ENCODE measurements at places on chromosomes 5 and 9.
A peak's percentile ranks its signal among the peaks of the same experiment; 100 is the strongest.

DNA sequence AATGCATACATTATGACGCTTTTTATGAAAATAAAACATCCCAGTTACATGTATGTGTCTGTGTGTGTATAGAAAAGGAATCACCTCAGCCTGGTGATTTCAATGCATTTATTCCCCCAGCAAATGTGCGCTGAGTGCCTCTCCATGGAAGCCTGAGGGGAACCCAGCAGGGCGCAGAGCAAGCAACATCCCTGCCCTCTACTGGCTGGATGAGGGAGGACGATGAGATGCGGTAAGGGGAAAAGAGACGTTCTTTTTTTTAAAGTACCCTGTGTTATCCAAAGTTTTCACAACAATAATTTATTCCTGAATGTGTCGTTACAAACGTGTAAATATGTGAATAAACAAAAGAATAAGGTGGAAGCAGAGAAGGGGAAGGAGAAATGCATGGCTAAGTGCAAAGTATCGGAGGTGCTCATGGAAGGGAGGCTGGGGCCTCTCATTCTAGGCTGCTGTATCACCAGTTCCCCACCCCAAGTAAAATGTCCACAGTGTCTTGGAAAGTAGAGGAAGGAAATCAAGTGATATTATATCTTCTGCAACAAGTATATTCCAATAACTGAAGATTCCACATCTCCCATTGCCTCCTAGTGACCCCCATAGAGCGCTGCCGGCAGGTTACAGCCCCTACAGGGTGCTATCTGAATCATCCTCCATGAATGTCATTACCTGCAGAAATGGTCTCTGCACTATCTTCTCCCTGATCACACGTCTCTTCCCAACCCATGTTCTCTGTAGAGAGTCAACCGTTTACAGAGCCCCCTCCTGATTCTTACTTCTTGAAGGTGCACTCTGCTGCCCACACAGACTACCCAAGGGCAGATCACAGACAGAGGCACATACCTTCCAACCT is 13.0 kb upstream of the ABLIM3 start:
- no peak for DNase-seq

DNA sequence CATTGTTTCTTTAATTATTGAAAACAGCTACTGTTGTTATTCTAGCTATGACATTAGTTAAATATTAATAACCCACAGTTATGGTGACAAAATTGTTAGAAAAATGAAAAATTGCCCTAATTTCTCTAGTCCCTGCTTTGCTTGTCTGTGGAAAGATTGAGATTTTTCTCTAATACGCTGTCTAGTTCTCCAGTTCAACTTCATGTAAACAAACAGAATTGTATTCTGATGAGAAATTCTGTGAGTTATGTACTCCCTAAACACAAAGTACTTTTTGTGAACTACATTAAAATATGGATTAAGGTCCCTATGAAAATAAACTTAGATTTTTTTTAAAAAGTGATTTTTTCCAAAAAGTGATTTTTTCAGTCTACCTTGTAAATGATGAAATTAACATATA is 8.7 kb downstream of the SLF1 start:
- DNase-seq, result no peak

- no peak for DNase-seq
Measured at GRCh38 chr5:108046955-108047670, 334.8 kb downstream of the FBXL17 start.

GRCh38 chr5:128674837-128675446 is 136.9 kb upstream of the FBN2 start:
- DNase-seq, result no peak

- no peak for DNase-seq
Measured at GRCh38 chr5:86029308-86029707, 588.4 kb upstream of the COX7C start.

GRCh38 chr5:93154535-93154934 is 426.5 kb downstream of the NR2F1-AS1 start:
- DNase-seq, result no peak

DNA sequence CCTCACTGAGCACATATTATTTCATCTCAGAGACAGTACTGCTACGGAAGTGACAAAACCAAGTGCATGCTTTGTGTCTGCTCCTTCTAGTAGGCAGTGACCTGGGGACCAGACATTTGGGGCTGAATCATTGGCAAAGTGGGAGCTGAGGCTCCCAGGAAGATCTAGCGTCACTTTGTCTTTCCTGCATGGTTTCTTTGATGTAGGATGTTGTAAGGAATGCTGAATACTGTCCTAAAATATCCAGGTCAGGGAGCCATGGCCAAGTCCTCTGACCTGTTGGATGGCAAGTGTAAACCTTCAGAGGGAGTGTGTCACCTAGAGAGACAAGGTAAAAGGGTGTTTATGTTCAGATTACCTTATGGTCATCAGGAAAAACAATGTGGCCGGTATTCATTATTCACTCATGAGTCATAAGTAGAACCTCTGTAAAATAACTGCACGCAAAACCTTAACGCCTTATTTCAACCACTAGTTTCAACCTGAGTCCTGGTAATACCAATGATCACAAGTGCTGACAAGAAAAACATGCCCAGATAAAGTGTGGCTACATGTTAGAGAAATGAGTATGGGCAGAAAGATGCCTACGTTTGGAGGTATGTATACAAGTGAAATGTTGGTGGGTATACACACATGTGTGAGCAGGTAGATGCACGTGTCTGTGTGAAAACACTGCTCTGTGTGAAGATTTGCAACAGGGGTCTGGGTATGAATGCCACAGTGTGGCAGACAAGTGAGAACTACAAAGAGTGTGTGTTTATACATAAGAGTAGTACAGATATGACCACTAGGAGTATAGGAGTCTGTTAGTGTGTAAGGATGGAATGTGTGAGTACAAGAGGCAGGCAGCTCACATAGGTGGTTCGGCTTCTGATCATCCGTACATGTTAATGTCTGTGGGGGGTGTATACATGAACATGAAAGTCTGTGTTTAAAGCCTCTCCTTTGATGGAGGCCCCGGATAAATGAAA is 263.9 kb downstream of the SPOCK1 start:
- no peak for DNase-seq

GRCh38 chr5:94698197-94698596 is 79.7 kb downstream of the SLF1 start:
- DNase-seq, result no peak

- DNase-seq, result no peak
Measured at GRCh38 chr5:111834926-111835599, 78.1 kb upstream of the NREP start.

- DNase-seq, result no peak
Measured at GRCh38 chr9:8417341-8417740, 617.8 kb upstream of the DMAC1 start.

- no peak for DNase-seq
Measured at GRCh38 chr5:145484158-145484557, 351.0 kb downstream of the PRELID2 start.

- DNase-seq, result no peak
Measured at GRCh38 chr5:103744159-103744558, 181.6 kb upstream of the NUDT12 start.

DNA sequence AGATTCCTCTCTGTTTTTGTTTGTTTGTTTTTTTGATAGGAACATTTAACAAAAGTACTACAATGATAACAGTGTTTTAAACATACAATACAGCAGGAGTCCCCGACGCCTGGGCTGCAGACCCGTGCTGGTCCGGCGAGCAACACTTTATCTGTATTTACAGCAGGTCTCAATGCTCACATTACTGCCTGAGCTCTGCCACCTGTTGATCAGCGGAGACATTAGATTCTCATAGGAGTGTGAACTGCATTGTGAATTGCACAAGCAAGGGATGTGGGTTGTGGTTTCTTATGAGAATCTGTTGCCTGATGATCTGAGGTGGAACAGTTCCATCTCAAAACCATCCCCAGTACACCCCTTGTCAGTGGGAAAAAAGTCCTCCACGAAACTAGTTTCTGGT is 1068.5 kb upstream of the CDH10 start:
- DNase-seq, result no peak

GRCh38 chr9:136926154-136926704 is 18.3 kb downstream of the FBXW5 start:
- DNase-seq, result no peak

DNA sequence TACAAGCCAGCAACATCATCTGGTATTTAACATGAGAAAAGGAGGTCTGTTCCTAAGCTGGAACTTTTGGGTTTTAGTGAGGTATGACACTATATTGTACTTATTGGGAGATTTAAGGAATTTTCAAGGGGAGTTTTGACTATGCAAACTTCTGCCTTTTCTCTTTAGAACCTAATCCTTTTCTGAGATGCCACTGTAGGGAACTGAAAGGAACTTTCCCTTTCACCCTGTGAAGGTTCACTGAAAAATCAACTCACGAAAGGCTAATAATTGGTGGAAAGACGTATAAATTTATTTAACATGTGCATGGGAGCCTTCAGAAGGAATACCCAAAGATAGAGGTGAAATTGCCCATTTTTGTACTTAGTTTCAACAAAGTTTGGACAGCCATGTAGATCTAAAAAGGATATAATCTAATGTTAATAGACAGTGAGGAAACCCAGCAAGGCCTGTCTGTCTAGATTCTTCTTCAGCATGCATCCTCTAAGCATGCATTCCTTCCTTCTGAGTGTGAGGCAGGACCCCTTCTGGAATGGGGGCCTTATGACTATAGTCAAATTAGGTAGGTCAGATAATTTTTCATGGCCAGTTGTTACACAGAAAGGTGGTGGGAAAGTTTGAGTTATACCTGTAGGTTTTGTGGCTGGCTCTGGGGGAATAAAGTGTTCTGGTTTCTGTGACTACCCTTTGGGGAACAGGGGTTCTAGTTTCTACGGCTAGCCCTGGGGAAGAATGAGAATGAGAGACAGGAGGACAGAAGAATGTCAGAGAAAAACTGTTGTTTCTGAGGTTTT is 200.3 kb downstream of the C9orf152 start:
- DNase-seq, result no peak

DNA sequence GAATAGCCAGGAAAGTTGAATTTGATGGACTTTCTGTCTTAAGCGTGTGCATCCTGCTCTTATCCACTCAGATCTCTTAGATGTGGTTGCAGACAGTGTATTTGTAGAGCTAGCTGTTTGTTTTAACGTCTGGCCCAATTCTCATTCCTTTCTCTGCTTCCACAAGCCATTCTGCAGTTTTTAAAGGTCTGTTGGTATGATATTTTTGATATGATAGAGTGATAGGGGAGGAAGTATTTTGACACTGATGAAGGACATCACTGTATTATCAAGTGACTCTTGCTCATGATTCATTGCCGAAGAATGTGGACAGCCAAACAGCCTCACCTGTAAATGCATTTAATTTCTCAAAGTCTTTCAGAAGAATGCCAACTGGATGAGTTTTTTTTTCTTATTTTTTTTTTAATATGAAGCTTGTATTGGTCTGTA is 4.5 kb downstream of the TJP2 start:
- no peak for DNase-seq

GRCh38 chr9:94860678-94861588 is 134.4 kb downstream of the AOPEP start:
- peak; percentile 63 for DNase-seq

GRCh38 chr9:117596678-117597077 is 107.5 kb upstream of the TLR4 start:
- no peak for DNase-seq

DNA sequence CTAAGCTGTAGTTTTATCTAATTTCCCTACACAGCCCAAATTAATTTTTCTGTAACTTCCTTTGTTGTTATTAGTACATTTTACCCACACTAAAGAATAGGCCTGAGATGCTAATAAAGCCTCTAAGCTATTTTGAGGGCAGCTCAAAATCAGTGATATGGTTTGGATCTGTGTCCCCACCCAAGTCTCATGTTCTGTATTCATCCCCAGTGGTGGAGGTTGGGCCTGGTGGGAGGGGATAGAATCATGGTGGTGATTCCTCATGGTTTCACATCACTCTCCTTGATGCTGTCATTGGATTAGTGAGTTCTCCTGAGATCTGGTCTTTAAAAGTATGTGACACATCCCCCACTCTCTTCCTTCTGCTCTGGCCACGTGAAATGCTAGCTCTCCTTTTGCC is 27.3 kb downstream of the LURAP1L start:
- DNase-seq, result no peak

- DNase-seq, result no peak
Measured at GRCh38 chr5:39328731-39329130, 35.6 kb downstream of the C9 start.

GRCh38 chr5:56710826-56711590 is 104.3 kb upstream of the MAP3K1 start:
- no peak for DNase-seq

DNA sequence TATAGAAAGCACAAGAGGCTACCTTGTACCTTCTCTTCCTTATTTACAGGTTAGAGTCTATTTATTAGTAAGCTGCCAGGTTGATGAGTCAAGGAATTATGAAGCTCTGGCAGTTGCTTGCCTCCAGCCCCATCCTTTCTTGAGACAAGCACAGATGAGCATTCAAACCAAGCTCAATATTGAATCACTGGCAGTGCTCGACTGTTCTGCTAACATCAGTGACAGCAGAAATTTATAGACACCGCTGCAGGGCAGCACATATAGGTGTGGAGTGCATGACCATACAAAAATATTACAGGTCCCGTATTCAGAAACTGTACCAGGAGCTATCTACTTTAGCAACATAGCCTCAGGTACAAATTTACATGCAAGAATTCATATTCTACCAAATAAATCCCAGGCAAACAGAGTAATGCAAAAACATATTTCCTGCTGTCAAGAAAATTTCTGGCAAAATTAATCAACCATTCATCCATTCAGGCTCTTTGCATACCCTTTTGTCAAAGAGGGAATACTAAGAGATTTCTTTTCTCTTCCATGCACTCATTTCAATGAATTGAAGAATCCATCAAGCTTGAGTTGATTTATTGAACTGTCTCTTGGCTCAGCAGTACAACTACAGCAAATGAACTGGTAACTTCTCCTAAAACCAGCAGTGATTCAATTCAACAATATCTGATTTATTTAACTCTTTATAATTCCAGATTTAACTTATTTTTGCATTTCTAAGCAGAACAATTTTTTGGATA is 26.9 kb upstream of the PCA3 start:
- no peak for DNase-seq

DNA sequence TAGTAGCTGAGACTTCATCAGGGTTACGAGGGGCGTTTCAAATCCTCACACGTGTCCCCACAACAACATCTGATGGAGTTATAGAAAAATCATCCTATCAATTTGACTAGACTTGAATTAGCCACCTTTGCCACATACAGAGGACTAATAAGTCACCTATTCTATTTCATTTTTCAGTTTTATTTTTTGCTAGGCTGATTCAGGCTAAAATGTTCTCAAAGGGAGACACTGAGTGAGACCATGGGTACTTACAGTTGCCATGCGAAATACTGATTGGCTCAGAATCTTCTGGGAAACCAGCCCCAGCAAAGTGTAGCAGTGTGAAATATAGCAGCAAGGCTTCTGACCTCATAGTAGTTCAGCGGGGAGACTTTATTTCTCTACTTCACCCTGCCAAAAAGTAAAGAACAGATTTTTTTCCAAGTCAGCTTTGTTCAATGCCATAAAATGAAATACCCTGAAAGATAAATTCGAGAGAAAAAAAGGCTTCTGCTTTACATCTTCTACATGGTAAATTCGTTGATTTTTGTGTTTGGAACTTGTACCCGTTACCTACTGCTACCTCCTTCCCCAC is 69.9 kb downstream of the SEMA6A start:
- DNase-seq, result no peak

DNA sequence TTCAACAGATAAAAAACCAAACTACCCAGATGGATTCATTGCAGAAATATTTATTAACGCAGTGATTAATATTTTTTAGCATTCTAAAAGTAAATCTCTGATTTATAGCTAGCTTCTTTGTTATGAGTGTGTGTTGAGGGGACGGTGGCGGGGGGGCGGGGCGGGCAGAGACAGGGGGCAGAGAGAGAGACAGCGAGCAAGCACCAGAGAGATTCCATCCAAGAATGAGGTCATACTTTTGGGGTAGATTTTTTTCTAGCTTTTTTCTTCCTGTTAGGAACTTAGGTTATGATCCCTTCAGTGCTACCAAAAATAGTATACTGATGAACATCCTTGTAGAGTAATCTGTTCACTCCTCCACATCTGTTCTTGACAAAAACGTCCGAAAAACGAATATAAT is 500 bp upstream of the ZNF883 start:
- no peak for DNase-seq

Measured in stimulated activated CD8-positive, alpha-beta memory T cell treated with anti-CD3 and anti-CD28 coated beads, Interleukin-7, amount 100 ng/mL, for 4 hours (primary cell).